ENCODE measurements at places on chromosomes 6 and 20.

- H3K4me3 ChIP-seq, result no peak overlapping the region
- H3K27ac ChIP-seq, result no peak overlapping the region
- H3K4me1 ChIP-seq, result no peaks in the 10 kb centered on the region
- no peaks in the 10 kb centered on the region for H3K27me3 ChIP-seq
- no peak for DNase-seq
Measured at GRCh38 chr6:137122612-137123011, 50.8 kb downstream of the IL22RA2 start.

DNA sequence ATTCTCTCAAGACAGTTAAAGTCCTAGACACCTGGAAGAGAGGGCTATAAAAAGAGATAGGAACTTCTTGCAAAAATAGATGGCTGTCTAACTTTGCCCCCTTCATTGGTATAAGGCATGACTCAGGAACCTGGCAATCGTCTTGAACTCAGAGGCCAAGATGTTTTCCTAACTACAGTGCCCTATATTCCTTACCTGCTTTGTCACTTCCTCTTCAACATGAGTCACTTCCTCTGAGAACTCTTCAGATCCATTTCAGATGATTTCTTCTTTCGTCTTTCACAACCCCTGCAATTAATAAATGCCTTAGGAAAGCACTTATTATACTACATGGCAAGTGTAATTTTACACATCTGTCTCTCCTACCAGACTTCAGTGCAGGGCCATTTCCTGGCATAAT, 83.5 kb downstream of the HAO1 start:
- H3K36me3 ChIP-seq, result no peaks in the 10 kb centered on the region
- no peaks in the 10 kb centered on the region for H3K27me3 ChIP-seq
- no peak overlapping the region for H3K4me3 ChIP-seq
- no peak overlapping the region for H3K27ac ChIP-seq

- peak overlapping the region; percentile 79 for H3K27ac ChIP-seq
- no peaks in the 10 kb centered on the region for H3K27me3 ChIP-seq
- peaks cover 8% of the 10 kb centered on the region for H3K4me1 ChIP-seq
- peak; percentile 73 for DNase-seq
- peak overlapping the region; percentile 63 for H3K4me3 ChIP-seq
Measured at GRCh38 chr20:18058661-18059467, 1.1 kb upstream of the OVOL2 start.

DNA sequence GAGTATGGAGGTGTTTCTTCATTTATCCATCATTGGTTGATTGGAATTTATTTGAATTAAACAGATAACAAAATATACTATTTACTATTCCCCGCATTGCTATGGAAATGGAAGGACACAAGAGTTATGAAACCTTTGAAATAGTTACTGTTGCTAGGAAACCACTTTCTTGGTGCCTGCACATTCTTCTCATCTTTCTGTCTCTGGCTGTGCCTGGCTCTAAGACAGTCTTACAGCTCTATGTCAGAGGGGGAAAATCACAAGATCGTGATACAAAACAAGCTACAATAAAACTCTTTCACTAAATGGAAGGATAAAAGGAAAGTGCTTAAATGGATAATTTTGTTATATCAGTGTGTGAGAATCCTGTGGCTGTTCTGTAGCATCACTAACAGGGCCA, 453.0 kb downstream of the LMBRD1 start:
- H3K4me3 ChIP-seq, result no peak overlapping the region
- H3K36me3 ChIP-seq, result no peaks in the 10 kb centered on the region
- DNase-seq, result no peak
- no peaks in the 10 kb centered on the region for H3K27me3 ChIP-seq
- H3K27ac ChIP-seq, result no peak overlapping the region

- no peak overlapping the region for H3K4me3 ChIP-seq
- no peaks in the 10 kb centered on the region for H3K27me3 ChIP-seq
- no peak overlapping the region for H3K27ac ChIP-seq
- no peak for DNase-seq
Measured at GRCh38 chr6:94562846-94563245, 1014.5 kb upstream of the MANEA start.

DNA sequence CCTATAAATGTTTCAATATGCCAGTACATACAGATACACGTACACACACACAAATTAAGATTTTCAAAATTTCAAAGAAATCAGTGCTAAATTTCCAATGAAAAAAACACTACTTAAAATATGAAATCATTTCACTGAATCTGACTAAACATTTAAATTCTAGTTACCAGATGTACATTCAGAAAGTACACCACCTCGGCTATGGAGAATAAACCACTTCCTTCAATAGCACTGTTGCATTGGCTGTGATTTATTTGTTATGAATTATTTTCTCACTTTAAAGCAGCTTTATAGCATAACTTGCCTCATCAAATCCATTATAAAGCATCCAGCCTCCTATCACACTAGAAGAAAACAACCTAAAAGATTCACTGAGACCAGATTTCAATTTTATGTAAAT, 36.6 kb downstream of the HBS1L start:
- DNase-seq, result no peak
- H3K4me1 ChIP-seq, result no peaks in the 10 kb centered on the region
- H3K27me3 ChIP-seq, result no peaks in the 10 kb centered on the region
- no peaks in the 10 kb centered on the region for H3K36me3 ChIP-seq
- no peak overlapping the region for H3K4me3 ChIP-seq
- no peak overlapping the region for H3K27ac ChIP-seq

- no peaks in the 10 kb centered on the region for H3K27me3 ChIP-seq
- H3K4me3 ChIP-seq, result no peak overlapping the region
- H3K27ac ChIP-seq, result no peak overlapping the region
- DNase-seq, result no peak
- no peaks in the 10 kb centered on the region for H3K36me3 ChIP-seq
- H3K4me1 ChIP-seq, result peaks cover 8% of the 10 kb centered on the region
Measured at GRCh38 chr6:158314737-158315136, 2.5 kb downstream of the TULP4 start.

All from thyroid gland (tissue), 4 donors.